ENCODE measurements at places on chromosomes 1 and 21. TPM values are rescaled to one million over a fixed set of nuclear protein-coding genes. Genes with fewer than 3 reads are reported as not detected.

SPRR2G gene
- not detected for total RNA-seq

IGSF5 gene
- 1.8 TPM for total RNA-seq

AMY1A gene
- total RNA-seq, result not detected

MYCL gene
- total RNA-seq, result 11.4 TPM

ORC1 gene
- total RNA-seq, result 3.1 TPM

BGLAP gene
- total RNA-seq, result 0.73 TPM

KRTAP19-1 gene
- not detected for total RNA-seq

CACYBP gene
- total RNA-seq, result 122 TPM

ITGB2 gene
- 6.8 TPM for total RNA-seq

NHLH1 gene
- 14.3 TPM for total RNA-seq

KRTAP12-2 gene
- total RNA-seq, result not detected

AIRE gene
- 0.09 TPM for total RNA-seq

PLA2G2A gene
- not detected for total RNA-seq

CCDC17 gene
- total RNA-seq, result 1.00 TPM

LCE1E gene
- total RNA-seq, result not detected

ADCY10 gene
- total RNA-seq, result 0.27 TPM

SLC66A1 gene
- total RNA-seq, result 16.2 TPM

SLC44A5 gene
- total RNA-seq, result 31.6 TPM

RPTN gene
- total RNA-seq, result not detected

OR2L5 gene
- 2.7 TPM for total RNA-seq

LEMD1 gene
- total RNA-seq, result 6.1 TPM

LMX1A gene
- 13.3 TPM for total RNA-seq

GLUL gene
- 392 TPM for total RNA-seq

HHAT gene
- 7.6 TPM for total RNA-seq

FNDC10 gene
- total RNA-seq, result 2.3 TPM

MATN1 gene
- total RNA-seq, result 0.36 TPM

SLC16A4 gene
- total RNA-seq, result 20.8 TPM

GBP1 gene
- total RNA-seq, result 0.82 TPM

CHRM3 gene
- total RNA-seq, result 41.6 TPM

MYBPH gene
- total RNA-seq, result not detected

LCE1C gene
- not detected for total RNA-seq

BRDT gene
- not detected for total RNA-seq

ZFP69B gene
- 16.3 TPM for total RNA-seq

OR6Y1 gene
- not detected for total RNA-seq

SPRR2F gene
- not detected for total RNA-seq

PTPN14 gene
- total RNA-seq, result 6.0 TPM

CRNN gene
- not detected for total RNA-seq

ETNK2 gene
- total RNA-seq, result 14.6 TPM

CALML6 gene
- total RNA-seq, result 0.18 TPM

C1QTNF12 gene
- 0.45 TPM for total RNA-seq

MPC2 gene
- total RNA-seq, result 24.3 TPM

All from cerebellum (tissue), 4 donors.